ENCODE measurements at places on chromosomes 1 and 21. TPM values are rescaled to one million over a fixed set of nuclear protein-coding genes. Genes with fewer than 3 reads are reported as not detected.

RNU1-3 gene
- under 0.01 TPM for total RNA-seq

ARHGEF19 gene
- 8.2 TPM for total RNA-seq

ATP1A2 gene
- total RNA-seq: not detected

ITGB2 gene
- 0.14 TPM for total RNA-seq

CD164L2 gene
- total RNA-seq: not detected

GPR61 gene
- total RNA-seq: 0.57 TPM

GSTM1 gene
- not detected for total RNA-seq

MSH4 gene
- total RNA-seq: not detected

WNT2B gene
- total RNA-seq: 1.5 TPM

DIO1 gene
- total RNA-seq: not detected

EBNA1BP2 gene
- total RNA-seq: 118 TPM

SEMA6C gene
- total RNA-seq: 1.8 TPM

SLFNL1 gene
- 0.44 TPM for total RNA-seq

LRRC53 gene
- not detected for total RNA-seq

TAL1 gene
- total RNA-seq: under 0.01 TPM

EXO1 gene
- 23.8 TPM for total RNA-seq

TMPRSS15 gene
- total RNA-seq: not detected

H6PD gene
- 80.0 TPM for total RNA-seq

MAN1C1 gene
- 0.14 TPM for total RNA-seq

All from placental pericyte (primary cell).